ENCODE measurements at places on chromosomes 4 and X.

DNA sequence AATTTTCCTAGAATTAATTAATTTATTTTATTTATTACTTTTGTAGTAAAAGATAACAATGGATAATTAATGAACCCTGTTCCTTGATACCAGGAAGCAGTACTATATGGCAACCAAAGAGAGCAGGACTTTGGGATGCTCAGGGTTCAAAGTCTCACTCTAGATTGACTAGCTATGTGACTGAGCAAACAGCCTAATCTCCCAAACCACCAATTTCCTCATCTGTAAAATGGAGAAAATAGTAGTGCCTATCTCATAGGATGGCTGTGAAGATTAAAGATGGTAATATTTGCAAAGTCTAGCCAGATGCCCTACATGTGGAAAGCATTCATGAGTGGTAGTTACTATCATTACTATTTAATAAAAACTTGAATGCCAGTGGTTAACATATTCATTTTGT is 97.6 kb downstream of the PRDM5 start:
- no peak for DNase-seq

DNA sequence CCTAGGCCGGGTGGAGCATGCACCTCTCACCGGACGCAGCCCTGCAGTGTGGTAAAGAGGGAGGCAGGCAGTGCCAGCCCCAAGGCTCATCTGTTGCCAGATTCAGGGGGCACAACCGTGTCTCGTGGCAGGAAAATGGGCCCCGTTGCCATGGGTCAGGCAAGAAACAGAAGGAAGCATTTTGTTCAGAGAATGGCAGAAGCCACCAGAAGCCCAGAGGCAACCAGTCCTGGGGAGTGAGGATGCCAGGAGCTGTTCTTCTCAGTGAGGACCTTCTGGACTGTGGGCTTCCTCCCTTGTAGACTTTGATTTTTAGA is 12.5 kb upstream of the UVSSA start:
- DNase-seq = no peak

- DNase-seq = no peak
Measured at GRCh38 chr4:62235911-62236310, 1035.8 kb downstream of the ADGRL3 start.

DNA sequence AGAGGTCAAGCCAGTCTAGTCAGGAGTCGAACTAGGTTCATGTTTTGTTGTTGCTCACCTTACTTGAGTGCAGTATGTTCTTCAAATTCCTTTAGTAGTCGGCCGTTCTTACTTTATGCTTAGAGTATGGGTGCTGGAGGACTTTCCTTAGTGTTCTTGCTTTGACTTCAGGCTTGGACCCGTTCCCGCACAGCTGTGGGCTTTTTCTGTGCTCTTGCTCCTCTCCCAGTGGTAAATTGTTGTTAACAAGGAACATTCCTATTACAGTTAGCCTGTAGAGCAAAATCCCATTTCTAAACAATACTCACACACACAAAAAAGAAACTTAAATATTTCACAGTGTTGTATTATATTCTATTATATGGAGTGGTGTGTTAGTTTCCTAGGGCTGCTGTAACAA is 113.5 kb downstream of the RAP1GDS1 start:
- DNase-seq = no peak

DNA sequence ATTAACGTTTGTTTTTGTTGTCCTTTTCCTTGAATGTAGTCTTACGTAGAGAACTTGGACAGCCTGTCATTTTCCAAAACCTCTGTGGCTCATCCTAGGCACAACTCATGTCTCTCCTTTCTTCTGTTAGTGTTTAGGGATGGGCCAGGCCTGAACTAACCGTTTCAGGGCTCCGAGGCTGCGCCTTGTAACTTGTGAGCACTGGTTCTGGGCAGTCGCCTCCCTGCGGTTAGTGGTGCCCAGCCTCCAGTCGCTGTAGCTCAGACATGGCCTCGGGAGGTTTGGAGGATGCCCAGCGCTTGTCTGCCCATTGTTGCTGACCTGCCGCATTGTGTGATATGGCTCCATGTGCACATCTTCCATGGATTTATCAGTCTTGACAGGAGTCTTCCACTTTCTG is 32.8 kb downstream of the TMEM131L start:
- no peak for DNase-seq

DNA sequence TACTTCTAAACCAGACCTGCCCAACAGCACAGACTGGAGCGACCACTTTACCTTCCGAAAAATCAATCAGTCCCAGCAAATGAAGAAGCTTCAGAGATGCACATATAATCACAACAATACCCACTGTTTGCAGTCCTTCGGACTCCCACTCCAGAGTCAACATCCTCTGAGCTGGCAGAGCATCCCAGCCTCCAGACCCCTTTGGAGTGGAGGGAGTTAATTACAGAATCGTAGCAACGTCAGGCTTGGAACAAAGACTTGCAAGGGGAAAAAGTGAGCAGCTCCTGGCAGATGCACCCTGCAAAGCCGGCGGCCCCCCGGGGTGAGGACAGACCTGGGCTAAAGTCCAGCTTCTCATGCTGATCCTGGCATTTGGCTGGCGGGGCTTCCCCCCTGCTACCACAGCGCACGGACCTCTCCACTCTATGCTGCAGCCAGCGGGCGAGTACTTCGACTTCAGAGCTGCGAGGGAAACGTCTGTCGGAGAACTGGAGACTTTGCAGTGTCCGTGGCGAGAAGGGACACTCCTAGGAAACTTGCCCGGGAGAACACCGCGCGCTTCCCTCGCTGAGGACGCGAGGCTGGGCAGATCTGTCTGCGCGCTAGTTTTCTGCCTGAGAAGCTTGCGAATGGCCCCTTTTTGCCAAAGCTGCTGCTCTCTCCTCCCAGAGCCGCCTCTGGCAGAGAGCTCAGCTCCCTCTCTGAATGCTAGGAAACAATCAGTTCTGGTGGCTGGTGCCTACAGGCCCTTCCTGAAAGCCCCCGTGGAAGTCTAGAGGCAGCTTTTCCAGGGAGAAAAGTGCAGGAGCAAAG is 283.7 kb downstream of the PACRGL start:
- no peak for DNase-seq

DNA sequence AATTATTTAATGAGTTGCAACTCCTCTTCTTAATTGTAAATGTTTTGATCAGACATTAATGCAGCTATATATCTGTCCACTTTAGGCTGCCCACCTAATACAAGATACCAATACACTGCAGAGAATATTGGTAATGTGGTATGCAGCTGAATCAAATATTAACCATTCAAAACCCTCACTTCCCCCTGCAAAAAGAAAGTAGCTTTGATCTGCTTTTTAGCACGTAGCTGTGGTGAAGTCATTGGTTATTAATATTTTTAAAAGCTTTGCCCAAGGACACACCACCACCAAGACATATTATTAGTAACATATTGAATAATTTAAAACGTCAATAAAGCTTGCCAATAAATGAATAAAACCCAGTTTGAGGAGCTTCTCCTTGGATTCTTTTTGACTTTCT is 28.6 kb upstream of the CYP2U1 start:
- DNase-seq = no peak

GRCh38 chrX:53086464-53086863 is 4.3 kb downstream of the TSPYL2 start:
- DNase-seq = no peak

DNA sequence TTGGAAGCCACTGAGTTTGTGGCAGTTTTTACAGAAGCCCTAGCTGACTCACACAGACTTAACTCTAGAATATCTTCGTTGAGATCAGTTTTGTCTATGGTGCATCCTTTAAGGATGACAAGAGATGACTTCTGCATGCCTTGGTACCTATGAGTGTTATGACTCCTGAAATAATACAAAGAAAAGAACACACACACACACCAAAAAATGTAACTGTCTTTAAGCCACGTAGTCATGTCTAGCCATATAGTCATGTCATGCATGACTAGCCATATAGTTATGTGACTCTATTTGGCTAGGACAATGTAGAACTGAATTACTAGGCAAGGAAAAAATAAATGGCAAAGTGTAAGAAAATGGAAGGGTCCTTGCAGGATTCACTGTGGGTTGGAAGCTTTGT is 447.8 kb downstream of the NLGN4X start:
- no peak for DNase-seq

GRCh38 chr4:23060776-23061175 is 368.0 kb downstream of the GBA3 start:
- DNase-seq = no peak

Data from activated CD4-positive, alpha-beta T cell treated with anti-CD3 and anti-CD28 coated beads, Interleukin-2, amount 10 ng/mL, durations not matched to agents 24 days and 14 days (primary cell).